Myocyte (in vitro differentiated cells): ENCODE measurements at places on chromosomes 7 and 10.

DNA sequence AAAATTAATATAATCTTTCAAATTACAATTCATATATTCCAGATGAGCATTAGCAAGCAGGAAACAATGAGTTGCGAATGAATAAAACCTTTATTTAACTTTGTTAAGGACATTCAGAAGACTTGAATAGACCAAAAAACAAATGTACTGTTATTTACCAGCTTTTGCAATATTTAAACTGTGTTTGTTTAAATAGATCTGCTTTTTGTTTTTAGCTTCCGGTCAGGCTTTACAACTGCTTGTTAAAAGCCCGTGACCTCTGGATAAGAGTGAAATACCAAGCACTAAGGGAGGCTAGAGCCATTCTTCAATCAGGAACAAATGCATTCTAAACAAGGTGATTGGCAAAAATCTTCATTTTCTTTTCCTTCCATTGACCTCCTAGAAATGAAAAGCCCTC lies 184.9 kb upstream of the GNAI1 start:
- DNase-seq, result no peak

DNA sequence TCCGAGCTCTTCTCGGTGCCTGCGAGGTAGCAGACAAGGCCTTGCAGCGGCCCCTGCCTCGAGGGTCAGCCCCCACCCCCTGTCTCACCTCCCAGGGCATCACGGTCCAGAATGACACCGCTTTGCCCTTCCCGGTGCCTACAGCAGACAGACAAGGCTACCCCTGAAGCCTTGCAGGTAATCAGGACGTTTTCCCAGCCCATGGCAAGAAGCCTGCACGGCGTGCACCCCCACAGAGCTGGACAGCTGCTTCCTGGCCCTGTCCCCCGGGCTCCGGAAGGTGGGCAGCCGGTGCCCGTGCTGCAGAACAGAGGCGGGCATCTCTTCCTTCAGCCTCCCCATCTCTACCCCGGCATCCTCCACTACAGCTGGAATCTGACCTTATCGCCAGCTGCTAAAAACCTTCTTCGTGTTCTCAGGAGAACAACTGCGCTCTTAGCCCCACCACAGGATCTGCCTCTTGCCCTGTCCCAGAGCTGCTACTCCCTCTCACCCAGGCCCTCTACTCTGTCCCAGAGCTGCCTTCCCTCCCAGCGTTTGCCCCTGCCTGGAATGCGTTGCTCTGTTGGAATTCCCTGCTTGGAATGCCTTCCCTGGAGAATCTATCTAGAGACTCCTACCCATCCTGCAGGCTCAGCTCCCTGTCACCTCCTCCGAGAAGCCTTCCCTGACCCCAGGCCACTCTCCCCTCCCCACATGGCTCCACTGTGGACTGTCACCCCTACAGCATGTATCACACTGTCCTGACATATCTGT lies 4.7 kb downstream of the MYL10 start:
- DNase-seq, result peak; percentile 58

- no peak for DNase-seq
Observed at GRCh38 chr10:103923502-103923901, 5.5 kb upstream of the STN1 start.

DNA sequence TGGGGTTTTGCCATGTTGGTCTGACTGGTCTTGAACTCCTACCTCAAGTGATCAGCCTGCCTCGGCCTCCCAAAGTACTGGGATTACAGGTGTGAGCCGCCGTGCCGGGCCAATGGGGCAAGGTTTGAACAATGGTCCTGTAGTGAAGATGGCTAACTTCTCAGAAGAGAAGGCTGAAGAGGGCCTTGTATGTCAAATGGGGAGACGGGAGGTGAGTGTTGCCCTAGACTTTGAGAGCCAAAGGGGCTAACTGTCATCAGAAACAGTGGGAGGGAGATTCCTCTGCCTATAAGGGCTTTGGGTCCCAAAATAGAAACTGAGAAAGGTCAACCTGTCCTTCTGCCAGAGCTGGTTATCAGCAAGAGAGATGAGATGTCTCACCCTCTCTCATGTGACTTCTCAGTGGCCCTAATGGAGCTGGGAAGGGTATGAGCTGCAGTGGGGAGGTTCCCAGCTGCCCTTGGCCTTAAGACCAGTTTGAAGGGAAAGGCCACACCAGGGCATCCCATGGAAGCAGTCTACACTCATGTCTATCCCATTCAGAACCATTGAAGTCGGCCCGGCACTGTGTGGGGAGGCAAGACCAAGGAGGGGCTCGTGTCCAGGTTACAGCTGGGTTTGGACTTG lies 1.3 kb upstream of the SAMD8 start:
- peak; percentile 51 for DNase-seq

- DNase-seq, result no peak
Observed at GRCh38 chr10:5517546-5517945, 7.2 kb upstream of the CALML3 start.

DNA sequence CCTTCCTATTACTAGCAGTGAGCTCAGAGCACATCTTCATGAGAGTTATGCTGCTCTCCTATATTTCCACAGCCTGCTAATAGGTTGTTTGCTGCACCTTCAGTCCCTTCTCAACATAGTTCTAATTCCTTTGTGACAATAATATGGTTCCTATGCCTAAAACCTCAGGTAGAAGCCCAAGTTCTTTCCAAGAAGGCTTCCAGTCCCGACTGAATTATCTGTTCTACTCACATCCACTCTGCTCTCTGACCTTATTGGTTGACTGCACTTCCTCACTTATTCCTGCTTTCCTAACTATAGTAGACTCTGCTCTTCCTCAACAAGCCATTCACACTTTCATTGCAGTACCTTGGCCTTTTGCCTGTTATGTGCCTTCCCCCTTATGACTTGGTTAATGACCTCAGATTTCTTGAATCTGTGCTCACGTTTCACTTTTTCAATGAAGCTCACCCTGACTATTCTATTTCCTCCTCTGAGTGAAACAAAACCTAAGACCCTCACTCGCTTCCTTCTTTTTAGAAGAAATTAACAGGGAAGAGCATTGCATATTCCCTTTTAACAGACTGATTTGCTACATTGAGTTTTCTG lies 132.7 kb downstream of the MDFIC start:
- no peak for DNase-seq

DNA sequence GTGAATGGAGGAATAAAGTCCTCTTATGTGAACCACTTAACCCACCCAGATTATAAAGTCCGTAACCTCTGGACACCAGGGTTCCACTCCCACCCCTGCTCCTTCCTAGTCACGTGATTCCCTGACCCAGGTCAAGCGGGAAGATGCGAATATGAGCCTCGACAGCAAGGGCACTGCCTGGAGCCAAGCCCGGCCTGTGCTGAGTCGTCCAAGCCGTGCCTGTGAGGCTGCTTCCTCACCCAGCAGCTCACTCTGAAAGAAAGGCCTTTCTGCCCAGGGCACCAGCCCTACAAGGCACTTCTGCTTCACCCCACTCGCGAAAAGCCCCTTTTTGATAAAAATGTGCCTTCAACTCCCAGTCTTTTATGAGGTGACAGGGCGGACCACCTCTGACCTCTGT lies 85.8 kb downstream of the CYTH3 start:
- DNase-seq, result no peak

- no peak for DNase-seq
Observed at GRCh38 chr7:11709196-11709595, 122.8 kb downstream of the THSD7A start.

GRCh38 chr10:6786579-6787031 lies 206.5 kb upstream of the PRKCQ start:
- DNase-seq, result peak; percentile 61

GRCh38 chr7:27161214-27161720 lies 4.1 kb downstream of the HOXA9 start:
- DNase-seq, result no peak

DNA sequence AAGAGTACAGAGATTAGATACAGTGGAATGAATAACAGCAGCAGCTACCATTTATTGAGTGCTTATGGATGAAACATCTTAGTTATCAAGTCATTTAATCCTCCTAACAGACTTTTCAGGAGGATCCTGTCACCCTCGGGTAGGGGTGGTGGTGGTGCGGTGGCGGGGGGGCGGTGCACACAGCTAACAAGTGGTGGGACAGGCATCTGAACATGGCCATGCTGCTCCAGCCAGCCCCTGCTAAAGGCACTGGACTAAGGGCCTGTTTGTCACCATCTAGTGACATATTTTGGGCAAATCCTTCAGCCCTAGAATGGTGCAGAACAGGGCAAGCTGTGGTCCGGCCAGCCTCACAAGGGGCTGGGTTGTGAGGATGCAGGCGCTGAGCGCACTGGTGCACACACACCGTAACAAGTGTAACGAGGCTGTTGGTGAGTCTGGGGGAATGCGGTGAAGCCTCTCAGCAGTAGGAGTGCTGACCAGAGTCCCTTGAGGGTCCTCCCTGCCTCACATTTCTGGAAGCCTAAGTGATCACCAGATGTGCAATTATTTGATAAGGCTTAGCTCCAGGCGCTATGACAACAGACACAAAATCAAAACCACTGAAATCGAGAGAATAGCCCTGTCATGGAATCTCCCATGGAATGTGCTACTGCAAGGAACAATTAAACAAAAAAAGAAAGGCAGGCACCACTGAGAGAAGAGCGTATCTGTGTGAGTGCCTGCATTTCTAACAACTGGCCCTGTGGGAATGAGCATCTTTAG lies 102.2 kb downstream of the RNF216 start:
- DNase-seq, result no peak

- peak; percentile 74 for DNase-seq
Observed at GRCh38 chr10:50993771-50994251, 80.5 kb upstream of the PRKG1 start.

- no peak for DNase-seq
Observed at GRCh38 chr7:80940539-80941207, 21.8 kb upstream of the SEMA3C start.

DNA sequence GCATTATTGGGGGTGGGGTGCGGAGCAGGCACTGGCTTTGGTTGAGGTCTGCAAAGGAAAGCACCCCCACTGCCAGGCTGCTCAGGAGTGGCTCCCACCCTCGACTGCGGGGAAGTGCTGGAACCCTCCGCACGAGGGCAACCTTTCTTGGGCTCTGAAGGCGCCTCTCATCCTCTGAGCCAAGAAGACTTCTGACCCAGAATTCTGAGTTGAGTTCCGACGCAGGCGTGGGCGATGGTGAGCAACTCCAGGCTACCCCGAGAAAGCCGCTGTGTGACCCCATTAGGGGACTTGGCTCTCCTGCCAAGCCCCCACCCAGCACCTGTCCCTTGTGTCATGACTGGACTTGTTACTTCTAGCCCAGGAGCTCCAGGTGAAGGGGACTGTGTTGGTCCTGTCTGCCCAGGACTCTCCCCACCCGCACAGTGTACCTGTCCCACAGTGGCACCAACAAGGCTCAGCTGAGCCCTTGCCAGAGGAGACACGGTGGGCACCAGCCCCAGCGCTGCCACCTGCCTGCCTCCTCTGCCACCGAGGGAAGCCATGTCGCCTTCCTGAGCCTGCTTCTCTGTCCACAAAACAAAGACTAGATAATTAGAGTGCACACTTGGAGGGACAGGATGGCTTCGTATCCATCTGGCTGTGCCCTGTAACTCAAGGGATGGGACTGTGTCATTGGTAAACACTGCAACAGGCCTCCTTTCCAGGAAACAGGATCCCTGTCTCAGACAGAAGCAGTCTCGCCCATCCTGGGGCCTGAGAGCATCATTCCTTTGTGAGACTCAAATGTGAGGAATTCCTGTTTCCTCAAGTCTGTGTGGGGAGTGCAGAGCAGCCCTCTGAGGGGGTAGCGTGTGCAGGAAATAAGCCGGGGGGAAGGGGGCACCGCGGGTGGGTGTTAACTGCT lies 128.8 kb downstream of the LHPP start:
- no peak for DNase-seq

GRCh38 chr7:68684246-68684839 lies 913.9 kb upstream of the AUTS2 start:
- DNase-seq, result no peak

DNA sequence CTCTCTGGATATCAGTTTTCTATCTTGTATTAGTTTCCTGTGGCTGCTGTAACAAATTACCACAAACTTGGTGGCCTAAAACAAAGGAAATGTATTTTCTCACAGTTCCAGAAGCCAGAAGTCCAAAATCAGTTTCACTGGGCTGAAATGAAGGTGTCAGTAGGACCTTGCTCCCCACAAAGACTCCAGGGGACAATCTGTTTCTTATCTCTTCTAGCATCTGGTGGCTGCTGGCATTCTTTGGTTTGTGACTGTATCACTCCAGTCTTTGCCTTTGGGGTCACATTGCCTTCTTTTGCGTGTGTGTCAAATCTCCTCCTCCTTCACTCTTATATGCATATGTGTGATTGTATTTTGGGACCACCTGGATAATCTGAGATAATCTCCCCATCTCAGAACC lies 153.0 kb upstream of the PRPS1L1 start:
- no peak for DNase-seq

DNA sequence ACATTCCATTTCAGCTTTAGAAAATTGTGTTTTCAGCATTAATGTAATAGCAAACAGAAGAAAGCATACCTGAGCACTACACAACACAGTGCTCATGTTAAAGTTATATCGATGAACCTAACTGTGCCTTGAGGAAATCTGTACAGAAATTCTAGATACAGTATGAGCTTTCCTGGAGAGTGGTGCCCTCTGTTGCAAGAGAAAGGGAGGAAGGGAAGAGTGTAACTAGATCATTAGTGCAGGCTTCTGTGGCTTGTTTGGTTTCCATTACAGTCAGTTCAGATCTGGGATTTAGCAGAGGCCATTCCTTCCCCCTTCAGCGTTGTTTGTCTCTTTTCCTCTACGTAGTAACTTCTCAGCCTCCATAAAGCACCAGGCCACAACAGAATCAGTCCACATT lies 139.7 kb downstream of the HTR7 start:
- DNase-seq, result peak; percentile 18

GRCh38 chr7:140625908-140626868 lies 14.4 kb downstream of the DENND2A start:
- peak; percentile 87 for DNase-seq

- peak; percentile 18 for DNase-seq
Observed at GRCh38 chr7:47764746-47765145, 182.8 kb upstream of the TNS3 start.

DNA sequence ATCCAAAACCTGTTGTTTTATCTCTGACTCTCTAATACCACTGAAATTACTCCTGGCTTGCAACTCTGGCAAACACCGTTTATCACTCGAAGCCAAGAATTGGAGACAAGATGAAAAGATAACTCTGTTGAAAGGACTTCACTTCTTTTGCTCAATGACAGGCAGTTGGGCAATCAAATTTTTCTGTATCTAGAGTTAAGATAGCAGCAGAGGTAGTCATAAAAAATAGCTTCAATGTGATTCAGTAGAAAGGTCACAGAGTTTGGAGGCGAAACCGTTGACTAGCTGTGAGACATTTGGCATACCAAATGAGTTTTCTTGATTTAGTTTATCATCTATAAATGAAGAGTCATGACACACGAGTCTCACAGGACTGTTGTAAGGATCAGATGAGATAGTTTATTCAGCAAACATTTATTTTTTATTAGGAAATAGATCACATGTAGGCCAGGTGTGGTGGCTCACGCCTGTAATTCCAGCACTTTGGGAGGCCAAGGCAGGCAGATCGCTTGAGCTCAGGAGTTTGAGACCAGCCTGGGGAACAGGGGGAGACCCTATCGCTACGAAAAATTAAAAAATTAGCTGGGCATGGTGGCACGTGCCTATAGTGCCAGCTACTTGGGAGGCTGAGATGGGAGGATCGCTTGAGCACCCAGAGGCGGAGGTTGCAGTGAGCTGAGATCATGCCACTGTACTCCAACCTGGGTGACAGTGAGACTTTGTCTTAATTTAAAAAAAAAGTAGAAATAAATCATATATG lies 23.6 kb downstream of the AKR1B1 start:
- DNase-seq, result no peak

GRCh38 chr7:6545398-6546126 lies 5.7 kb downstream of the GRID2IP start:
- DNase-seq, result no peak

GRCh38 chr10:61935077-61935476 lies 33.6 kb downstream of the ARID5B start:
- no peak for DNase-seq

GRCh38 chr7:103613655-103614642 lies 167.9 kb upstream of the SLC26A5 start:
- DNase-seq, result peak; percentile 34
